Stomach (tissue), 19 donors: ENCODE measurements at places on chromosomes 12 and 14.
A peak's percentile ranks its signal among the peaks of the same experiment; 100 is the strongest.

DNA sequence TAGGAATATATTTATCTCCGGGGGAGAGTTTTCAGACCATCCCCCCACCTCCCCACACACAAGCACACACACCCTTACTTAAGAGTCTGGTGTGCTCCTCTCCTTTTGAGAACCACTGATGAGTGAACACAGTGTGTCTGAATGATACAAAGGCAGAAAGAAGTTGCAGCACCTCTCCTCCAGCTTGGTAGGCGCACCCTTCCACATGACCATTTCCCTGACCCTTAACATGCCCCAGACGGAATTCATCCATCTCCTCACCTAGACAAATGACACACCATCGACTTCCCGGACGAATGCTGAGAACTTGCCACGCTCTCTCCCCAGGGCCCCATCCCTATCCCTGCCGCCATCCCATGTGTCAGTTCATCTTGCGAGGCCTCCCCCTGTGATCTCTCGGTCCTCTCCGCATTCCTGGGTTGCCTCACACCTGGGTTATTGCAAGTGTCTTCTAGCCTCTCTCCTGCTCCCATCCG lies 3.9 kb downstream of the TNFRSF1A start:
- DNase-seq = no peak
- peak overlapping the region; percentile 97 for H3K27ac ChIP-seq
- H3K27me3 ChIP-seq = no peaks in the 10 kb centered on the region
- H3K4me3 ChIP-seq = peak overlapping the region; percentile 80
- peaks cover 76% of the 10 kb centered on the region for H3K4me1 ChIP-seq
- H3K36me3 ChIP-seq = peaks cover 8% of the 10 kb centered on the region

- peaks cover 5% of the 10 kb centered on the region for H3K4me1 ChIP-seq
- no peak overlapping the region for H3K4me3 ChIP-seq
- no peak for DNase-seq
- no peak overlapping the region for H3K27ac ChIP-seq
- H3K27me3 ChIP-seq = no peaks in the 10 kb centered on the region
Measured at GRCh38 chr12:107129315-107129930, 36.1 kb upstream of the CRY1 start.

DNA sequence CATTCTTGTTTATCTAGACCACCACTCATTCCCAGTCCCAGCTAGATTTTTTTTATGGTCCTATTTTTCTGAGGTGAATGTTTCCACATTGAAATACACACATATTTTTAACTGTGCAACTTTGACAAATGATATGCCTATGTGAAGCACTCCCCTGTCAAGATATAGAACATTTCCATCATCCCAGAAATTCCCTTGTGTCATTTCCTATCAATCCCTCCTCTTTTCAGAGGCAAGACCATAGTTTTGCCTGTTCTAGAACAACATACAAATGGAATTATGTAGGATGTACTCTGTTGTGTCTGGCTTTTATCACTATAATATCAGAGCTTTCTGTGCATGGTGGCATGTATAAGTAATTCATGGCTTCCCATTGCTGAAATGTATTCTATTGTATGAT lies 32.7 kb downstream of the TMEM19 start:
- no peak for DNase-seq
- H3K4me3 ChIP-seq = no peak overlapping the region
- H3K27me3 ChIP-seq = no peaks in the 10 kb centered on the region
- peaks cover 11% of the 10 kb centered on the region for H3K4me1 ChIP-seq
- H3K36me3 ChIP-seq = no peaks in the 10 kb centered on the region

- peak overlapping the region; percentile 18 for H3K4me3 ChIP-seq
- peaks cover 28% of the 10 kb centered on the region for H3K4me1 ChIP-seq
- H3K36me3 ChIP-seq = no peaks in the 10 kb centered on the region
- H3K27me3 ChIP-seq = peaks cover 32% of the 10 kb centered on the region
- DNase-seq = peak; percentile 83
- H3K27ac ChIP-seq = no peak overlapping the region
Measured at GRCh38 chr12:49296034-49296835, 1.3 kb downstream of the PRPH start.

- no peak overlapping the region for H3K4me3 ChIP-seq
- no peaks in the 10 kb centered on the region for H3K36me3 ChIP-seq
- DNase-seq = no peak
- H3K4me1 ChIP-seq = no peaks in the 10 kb centered on the region
- no peaks in the 10 kb centered on the region for H3K27me3 ChIP-seq
- no peak overlapping the region for H3K27ac ChIP-seq
Measured at GRCh38 chr14:81062816-81063215, 107.4 kb downstream of the TSHR start.
